ENCODE measurements at places on chromosomes 1 and 21. TPM values are rescaled to one million over a fixed set of nuclear protein-coding genes. Genes with fewer than 3 reads are reported as not detected.

DNA sequence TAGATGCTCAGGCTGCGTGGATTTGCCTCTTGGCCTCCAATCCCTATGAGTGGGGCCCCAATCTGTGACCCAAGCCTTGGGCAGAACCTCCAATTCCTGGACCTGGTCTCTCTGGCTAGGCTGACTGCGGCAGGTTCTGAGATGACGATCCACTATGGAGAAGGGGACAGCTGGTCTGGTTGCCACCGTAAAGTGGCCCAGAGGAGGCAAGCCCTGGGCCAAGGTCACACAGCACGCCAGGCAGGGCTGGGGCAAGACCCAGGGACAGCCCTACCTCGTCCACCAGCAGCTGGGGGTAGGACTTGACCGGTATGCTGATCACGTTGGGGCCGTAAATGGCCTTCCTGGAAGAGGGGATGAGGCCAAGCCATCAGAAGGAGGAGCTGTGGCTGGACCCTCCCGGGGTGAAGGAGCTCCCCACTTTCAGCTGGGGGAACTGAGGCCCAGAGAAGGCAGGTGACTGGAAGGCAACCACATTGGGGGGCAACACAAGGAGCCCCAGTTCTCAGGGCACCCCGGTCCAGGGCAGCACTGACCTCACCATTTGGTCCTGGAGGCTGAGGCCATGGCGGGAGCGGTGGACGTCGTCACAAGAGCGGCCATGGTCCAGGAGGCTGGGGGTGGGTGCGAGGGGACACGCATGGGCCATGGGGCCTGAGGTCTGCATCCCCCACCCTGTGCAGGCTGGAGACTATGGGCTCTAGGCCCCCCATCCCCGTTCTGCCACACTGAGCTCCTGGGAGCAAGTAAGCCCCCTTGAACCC lies 9.8 kb downstream of the ATP13A2 start:
- H3K36me3 ChIP-seq = peaks cover 14% of the 10 kb centered on the region
- no peak overlapping the region for H3K4me3 ChIP-seq
- no peak overlapping the region for H3K27ac ChIP-seq

DNA sequence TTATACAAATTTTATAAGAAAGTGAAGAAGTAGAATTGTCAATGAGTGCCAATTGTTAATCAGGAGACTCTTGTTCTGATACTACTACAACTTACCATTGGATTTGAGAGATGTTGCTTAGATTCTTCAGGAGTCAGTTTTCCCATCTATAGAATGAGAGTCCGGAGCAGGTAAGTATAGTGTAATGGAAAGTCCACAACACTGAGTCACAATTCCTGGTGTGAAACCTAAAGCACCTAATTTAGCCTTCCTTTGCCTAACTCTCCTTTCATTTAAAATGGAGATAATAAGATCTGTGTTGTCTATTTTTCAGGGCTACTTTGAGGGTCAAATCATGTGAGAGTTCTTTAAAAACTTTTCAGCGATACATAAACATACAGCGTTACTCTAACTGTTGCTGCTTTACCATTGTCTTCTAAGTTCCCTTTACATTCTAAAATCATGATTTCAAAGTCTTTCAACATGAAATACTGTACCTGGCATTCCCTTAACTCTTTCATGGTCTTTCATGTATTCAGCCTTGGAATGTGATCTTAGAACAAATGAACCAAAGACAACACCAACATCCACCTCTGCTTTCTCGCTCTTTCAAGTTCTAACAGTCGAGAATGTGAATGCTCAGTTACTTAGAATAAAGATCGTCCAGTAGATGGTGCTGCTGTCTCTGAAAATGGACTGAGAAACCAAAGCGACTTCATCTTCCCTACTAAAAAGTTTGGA lies 90.9 kb downstream of the SLC30A10 start:
- DNase-seq = no peak
- H3K27me3 ChIP-seq = peaks cover 2% of the 10 kb centered on the region

GRCh38 chr1:116982319-116983004 lies 19.1 kb upstream of the CD101 start:
- peaks cover 16% of the 10 kb centered on the region for H3K4me1 ChIP-seq
- H3K27me3 ChIP-seq = no peaks in the 10 kb centered on the region
- H3K4me3 ChIP-seq = no peak overlapping the region
- DNase-seq = no peak
- no peak overlapping the region for H3K27ac ChIP-seq

GRCh38 chr1:228799924-228800323 lies 64.6 kb downstream of the RHOU start:
- H3K4me1 ChIP-seq = peaks cover 11% of the 10 kb centered on the region
- H3K27me3 ChIP-seq = peaks cover 4% of the 10 kb centered on the region
- H3K27ac ChIP-seq = no peak overlapping the region
- no peak overlapping the region for H3K4me3 ChIP-seq

Gene BMP8B
- 0.55 TPM for total RNA-seq

Gene SLC19A2
- total RNA-seq = 8.6 TPM

Data from activated CD4-positive, alpha-beta memory T cell treated with anti-CD3 and anti-CD28 coated beads for 36 hours (primary cell).